ENCODE measurements at places on chromosomes 12 and 14.

DNA sequence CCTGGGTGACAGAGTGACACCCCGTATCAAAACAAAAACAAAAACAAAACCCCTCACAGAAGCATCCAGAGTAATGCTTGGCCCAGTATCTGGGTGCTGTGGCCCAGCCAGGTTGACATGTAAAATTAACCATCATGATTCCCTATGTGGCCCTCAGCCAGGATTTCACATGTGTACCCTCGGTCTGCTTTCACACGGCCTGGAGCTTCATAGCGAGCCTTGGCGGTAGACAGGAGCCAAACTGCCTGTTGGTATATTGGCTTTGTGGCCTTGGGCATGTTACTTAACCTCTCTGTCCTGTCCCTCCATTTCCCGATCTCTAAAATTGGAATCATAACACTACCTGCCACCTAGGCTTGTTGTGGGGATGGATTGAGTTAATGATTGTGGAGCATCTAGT, 65.5 kb downstream of the ADCK1 start:
- no peak for DNase-seq

DNA sequence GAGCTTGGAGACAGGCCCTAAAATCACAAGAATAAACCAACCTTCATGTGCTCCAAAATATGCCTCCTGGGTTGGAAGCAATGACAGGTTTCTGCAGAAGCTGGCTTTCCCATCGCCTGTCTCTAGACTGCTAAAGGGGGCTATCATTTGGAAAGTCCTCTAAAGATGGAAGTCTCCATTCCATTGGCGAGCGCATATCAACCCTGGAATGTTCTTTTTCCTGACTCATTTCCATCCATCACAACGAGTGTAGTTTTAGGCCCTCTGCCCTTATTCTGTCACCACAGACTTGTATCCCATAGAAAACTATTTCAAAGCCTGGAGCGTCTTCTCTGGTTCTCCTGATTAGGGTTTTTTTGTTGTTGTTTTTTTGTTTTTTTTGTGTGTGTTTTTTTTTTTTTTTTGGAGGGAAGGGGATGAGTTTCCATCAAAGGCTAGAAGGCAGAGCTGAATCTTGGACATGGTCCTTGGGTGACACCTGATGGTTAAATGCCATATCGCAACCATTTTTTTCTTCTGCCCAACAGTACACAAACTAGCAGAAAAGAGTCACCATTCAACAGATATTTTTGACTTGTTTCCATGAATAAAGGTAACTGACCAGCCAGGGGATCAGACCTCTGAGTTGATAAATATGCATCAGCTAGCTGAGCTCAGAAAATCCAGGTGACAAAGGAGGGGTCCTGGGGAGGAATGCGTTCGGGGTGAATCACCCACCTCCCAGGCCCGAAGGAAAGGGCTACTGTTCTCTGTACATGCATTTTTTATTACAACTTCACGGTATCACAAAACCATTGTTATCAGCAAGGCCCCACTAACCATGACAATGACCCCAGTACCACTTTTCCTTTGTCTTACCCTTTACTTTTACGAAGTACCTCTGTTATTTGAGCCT, 40.5 kb downstream of the KCNA5 start:
- peak; percentile 84 for DNase-seq

GRCh38 chr14:65301862-65302539, 110.5 kb upstream of the FUT8 start:
- DNase-seq: no peak

DNA sequence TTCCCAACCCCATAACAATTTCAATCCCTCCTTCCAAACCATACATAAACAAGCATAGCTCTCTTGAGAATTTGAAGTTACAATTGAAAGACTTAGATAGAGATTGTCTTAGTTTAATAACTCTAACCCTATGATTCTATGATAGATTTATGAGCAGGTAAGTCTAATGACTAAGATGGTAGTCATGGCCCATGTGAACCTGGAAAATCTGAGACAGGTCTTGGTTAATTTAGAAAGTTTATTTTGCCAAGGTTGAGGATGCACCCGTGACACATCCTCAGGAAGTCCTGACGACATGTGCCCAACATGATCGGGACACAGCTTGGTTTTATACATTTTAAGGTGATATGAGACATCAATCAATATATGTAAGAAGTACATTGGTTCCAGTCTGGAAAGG, 248.8 kb downstream of the KCNH5 start:
- no peak for DNase-seq

GRCh38 chr12:19482551-19483109, 43.3 kb downstream of the AEBP2 start:
- DNase-seq: no peak

GRCh38 chr14:77009014-77009413, 19.5 kb downstream of the IRF2BPL start:
- DNase-seq: no peak

DNA sequence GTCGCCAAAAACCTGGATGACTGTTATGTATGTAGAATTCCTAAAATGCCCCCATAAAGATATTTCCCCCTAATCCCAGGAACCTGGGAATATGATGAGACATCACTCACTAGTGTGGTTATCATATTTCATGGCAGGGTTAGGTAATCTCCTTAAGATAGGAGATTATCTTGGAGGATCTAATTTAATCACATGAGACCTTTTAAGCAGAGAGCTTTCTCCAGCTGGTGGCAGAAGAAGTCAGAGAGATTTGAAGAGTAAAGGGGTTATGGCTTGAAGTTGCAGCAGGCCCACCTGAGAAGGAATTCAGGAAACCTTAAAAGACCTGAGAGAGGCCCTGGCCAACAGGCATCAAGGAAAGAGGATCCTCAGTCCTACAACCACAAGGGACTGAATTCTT, 53.6 kb downstream of the DYRK2 start:
- DNase-seq: no peak

DNA sequence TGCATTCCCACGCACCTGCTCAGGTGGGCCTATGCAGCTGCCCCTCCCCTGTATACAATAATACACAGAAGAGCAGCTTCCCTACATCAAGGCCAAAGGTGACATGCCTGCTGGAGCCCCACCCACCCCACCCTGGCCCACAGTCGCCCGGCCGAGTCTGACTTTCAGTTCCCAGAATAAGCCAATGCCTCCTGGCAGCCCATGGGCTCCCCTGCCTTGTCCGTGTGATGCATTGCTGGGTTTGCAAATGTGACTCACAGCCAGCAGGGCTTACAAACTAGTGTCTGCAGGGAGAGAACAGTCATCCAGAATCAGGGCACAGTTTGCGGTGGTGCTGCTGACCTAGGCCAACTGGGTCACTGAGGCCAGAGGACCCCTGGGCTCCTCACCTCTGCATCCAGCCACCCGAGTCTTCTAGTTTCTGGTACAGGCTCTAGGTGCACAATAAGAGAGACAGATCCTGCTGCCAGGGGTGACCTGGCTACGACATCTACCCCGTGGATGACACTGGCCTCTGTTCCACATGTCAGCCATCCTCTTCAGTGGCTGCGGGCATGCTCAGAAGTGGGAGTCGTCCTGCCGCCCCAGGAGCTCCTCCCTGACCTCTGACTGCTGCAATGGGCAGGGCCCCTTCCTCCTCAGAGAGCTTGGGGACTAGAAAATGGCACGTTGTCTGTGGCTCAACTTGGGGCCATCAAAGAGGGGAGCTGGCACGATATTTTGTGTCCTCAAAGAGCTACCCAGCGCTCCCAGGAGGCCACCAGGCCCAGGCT, 84.5 kb downstream of the CHGA start:
- peak; percentile 34 for DNase-seq

GRCh38 chr14:105063056-105063455, 2.2 kb downstream of the GPR132 start:
- DNase-seq: no peak

GRCh38 chr14:60161196-60162107, 3.7 kb downstream of the DHRS7 start:
- DNase-seq: no peak

DNA sequence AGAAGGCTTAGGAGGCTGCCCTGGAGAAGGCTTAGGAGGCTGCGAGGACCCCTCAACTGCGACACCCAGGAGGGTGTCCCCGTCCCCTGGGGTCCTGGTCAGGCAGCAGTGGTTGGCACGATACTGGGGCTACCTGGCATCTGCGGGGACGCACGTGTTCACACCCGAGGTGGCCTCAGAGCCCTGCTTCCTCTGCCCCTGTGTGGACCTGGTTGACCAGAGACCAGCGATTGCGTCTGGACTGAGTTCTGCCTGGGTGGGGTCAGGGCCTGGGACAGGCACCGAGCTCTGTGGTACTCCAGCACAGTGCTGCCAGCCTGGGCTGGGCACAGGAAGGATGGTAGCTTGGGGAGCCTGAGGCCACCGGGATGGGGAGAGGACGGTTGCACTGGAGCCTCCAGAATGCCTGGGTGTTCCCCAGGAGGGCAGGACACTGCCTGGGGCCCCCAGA, 735 bp downstream of the ASPG start:
- DNase-seq: no peak

DNA sequence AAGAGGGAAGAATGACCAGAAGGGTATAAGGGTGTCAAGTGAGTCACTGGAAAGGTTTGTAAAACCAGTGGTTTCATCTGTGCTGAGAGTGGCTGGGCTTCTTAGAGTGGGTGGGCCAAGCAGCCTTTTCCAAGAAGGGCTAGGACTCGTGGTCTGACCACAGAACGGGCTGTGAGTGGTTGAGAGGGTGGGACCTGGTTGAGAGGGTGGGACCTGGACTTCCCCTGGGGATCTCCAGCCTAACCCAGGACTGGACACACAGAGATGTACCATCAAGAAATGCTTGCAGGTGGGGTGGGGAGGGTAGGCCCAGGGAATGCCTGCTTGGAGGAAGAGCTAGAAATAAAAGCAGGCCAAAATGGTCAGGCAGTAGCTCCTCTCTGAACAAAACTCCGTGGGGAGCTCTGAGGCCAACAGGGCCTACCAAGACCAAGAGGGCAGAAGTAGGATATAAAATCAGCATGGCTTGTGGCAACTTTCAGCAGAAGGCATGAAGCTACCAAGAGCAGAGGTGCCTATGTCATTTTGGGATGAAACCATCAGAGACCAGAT, 140.5 kb downstream of the FOXN3 start:
- peak; percentile 38 for DNase-seq

DNA sequence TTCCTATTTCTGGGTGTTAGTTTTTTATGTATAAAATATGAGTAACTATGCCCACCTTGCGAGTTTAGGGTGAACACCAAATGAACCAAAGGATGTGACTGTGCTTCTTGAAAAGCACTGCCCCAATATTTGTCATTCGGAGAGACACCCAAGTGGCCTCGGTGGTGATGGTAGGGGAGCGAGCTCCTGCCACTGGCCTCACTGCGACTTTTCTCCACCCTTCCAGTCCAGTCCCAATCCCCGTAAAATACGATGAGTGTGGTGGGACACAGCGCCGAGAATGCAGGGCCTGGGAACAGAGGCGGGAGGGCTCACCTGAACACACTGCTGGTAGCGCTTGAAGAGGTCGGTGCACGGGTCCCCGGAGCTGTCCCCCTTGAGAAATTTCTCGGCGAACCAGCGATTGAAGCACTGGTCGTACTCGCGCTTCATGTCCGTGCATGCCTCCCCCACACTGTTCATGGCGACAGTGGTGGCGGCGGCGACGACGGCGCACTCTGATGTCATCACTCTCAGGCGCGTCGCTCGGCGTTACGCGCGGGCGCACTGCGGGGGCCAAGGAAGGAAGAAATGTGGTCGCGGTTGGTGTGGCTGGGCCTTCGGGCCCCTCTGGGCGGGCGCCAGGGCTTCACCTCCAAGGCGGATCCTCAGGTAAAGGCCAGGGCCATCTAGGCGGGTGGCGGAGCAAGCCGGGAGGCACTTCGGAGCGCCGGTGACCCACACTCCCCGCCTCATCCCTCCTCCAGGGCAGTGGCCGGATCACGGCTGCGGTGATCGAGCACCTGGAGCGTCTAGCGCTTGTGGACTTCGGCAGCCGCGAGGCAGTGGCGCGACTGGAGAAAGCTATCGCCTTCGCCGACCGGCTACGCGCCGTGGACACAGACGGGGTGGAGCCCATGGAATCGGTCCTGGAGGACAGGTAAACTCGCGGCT, at the start of the genes GATC and TRIAP1:
TSS of gene GATC (plus strand) at position 534 of the 933 bp plus-strand sequence. CDS start at position 571, 37 bp downstream.
TSS of gene TRIAP1 (minus strand) at position 474 of the 933 bp plus-strand sequence. CDS start at position 462, 12 bp downstream.
- DNase-seq: peak; percentile 86

GRCh38 chr14:23356662-23357061, 4.0 kb upstream of the SLC22A17 start:
- no peak for DNase-seq

DNA sequence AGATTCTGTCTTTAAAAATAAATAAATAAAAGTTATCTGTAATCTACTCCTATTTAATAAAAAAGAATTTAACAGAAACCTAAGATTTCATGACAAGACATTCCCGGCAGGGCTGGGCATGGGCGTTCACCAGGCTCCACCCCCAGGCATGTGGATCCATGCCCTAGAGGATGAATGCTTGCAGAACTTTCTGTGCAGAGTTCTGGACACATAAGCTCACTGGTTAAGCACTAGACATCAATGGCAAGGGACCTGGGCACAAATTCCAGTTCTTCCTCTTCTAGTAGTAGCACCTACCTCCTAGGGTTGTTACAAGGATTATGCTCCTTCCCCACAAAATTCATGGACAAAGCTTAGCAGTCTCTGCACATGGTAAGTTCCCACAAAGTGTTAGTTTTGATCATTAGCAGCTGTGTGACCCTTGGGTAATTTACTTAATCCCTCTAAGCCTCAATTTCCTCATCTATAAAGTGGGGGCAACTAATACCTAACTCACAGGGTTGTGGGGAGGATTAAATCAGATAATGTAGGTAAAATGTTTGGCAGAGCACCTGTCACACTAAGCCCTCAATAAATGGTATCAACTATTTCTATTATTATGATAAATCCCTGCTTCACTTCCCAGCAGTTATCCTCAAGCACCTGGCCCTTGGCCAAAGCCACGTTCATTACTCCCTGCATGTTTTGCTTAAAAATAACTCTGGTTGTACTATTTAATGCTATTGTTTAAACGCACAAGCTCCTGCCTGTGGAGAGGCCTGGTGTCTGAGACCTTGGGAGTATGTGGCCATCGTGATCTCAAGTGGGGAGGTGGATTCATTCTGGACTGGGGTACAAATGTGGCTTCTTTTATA, 9.8 kb downstream of the GALNT6 start:
- no peak for DNase-seq

DNA sequence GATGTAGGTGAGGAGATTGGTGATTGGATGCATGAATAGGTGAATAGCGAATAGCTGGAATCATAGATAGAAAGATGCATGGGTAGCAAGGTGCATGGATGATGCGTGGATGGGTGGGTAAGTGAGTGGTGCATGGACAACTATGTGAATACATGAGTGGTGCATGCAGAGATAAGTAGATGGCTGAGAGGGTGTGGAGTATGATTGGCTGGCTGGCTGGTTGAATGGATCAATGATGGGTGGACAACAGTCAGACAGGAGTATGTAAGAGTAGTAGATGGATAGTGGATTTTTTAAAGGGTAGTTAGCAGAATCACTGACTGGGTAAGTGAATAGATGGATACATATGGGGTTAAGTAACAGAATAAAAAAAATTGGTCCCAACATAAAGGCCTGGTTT, 33.9 kb downstream of the SERPINA3 start:
- no peak for DNase-seq

DNA sequence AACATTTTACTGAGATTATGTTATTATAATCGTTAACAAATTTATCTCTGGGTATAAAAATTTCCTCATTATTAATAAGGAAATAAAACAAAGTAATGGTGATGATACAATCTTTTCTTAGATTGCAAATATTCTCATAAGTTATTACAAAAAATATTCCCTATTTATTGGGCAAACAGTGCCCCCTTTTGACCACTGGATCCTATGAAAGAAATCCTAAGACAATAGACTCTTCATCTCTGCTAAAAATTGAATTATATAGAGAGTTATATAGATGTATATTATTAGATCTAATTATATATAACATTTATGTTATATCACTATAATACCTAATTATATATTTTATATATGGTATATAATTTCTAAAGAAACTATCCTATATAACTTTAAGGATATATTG, 94.2 kb upstream of the FGD4 start:
- DNase-seq: no peak

- DNase-seq: no peak
Observed at GRCh38 chr12:69671597-69671996, 27.5 kb downstream of the BEST3 start.
